ENCODE measurements at places on chromosomes 3 and 15.

- no peak for DNase-seq
Observed at GRCh38 chr3:12044860-12045259, 40.7 kb downstream of the SYN2 start.

- no peak for DNase-seq
Observed at GRCh38 chr15:25860885-25861866, 2.0 kb downstream of the ATP10A start.

DNA sequence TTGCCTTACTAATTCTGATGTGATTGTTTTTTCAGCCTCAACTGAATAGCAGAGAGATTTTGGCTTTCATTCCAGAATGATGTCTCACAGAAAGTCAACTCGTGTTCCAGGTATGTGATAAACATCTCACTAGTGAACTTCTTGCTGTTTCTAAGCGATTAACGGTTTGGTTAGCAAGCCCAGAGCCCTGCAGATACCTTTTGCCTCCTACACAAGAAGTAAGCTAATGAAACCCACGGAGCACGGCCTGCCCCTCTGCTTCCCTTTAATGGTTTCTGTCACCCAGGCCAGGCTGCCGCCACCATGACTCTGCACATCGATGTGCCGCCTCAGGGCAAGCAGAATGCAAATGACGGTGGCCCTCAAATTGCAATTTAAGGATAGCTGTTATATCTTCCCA lies 155.9 kb upstream of the ICE2 start:
- DNase-seq: no peak

- DNase-seq: no peak
Observed at GRCh38 chr15:70555713-70556112, 207.6 kb downstream of the UACA start.

- DNase-seq: no peak
Observed at GRCh38 chr3:40924559-40925141, 274.7 kb upstream of the CTNNB1 start.

DNA sequence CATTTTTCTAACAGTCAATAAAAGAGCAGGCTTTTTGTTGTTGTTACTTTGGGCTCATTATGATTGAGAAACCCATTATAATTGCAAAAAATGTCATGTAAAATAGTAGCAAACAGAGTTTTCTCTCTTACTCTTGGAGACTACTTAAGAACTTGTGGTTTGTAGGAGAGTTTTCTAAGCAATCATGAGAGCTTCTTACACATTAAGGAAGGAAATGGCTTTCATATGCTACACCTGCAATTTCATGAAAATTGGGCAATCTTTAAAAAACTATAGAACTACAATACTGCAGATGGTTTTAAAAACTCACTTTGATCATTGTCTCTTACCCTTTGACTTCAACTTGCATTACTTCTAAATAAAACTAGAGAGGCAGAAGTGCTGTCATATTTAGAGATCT lies 701.8 kb downstream of the ZPLD1 start:
- no peak for DNase-seq

DNA sequence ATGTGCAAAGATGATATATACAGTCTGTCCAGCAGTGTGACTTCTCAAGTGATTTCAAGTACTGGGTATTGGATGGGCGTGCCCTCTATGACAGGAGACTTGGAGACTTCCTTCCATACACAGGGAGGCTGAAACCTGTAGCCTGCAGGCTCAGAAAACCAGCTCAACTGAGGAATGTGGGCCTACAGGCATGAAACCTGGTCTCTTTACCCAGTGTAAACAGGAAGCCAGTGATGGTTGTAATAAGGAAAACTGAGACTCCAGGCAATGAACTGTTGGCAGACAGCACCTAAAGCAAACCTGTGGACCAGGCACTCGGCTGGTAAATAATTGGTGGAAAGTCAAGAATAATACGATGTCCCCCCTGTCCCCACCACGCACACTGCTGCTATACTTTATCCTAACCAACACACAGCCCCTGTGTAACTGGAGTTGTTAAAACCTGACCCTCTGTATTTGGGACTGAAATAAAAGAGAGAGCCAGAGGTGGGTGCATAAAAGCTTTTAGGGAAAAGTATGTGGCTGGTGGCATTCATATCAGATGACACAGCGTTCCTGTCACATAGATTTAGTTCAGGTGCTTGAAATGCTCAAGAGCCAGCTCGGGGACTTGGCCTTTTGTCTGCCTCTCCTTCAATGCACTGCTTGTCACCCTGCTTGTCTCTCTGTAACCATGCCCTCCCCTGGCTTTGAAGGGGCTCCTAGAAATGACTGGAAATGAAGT lies 144.7 kb downstream of the TPRG1 start:
- DNase-seq: no peak

DNA sequence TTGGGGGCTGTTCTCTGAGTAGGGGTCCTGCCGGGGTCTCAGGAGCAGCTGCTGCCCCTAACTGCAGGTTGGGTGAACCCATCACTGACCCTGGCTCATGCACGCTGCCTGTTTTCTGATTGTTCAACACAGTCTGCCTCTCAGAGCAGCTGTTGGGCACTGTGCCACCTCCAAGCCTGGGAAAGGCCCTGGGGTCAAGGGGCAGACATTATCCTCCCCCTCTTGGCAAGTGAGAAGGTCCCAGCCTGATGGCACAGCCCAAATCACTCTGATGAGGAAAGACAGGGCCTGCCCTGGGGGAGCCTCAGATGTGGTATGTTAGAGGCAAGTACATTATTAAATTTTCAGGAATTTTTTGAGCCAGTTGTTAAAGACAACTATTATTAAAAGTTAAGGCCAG lies 14.1 kb upstream of the GNAT1 start:
- DNase-seq: no peak

GRCh38 chr15:41653760-41654159 lies 6.4 kb upstream of the MGA start:
- no peak for DNase-seq

- no peak for DNase-seq
Observed at GRCh38 chr15:78044407-78045155, 32.9 kb downstream of the TBC1D2B start.

GRCh38 chr3:58039601-58040000 lies 31.4 kb downstream of the FLNB start:
- DNase-seq: no peak

GRCh38 chr3:13147344-13147743 lies 74.1 kb upstream of the IQSEC1 start:
- DNase-seq: no peak

- DNase-seq: no peak
Observed at GRCh38 chr3:72353236-72354128, 494.8 kb downstream of the SHQ1 start.

GRCh38 chr3:60017631-60018030 lies 967.8 kb upstream of the CFAP20DC start:
- DNase-seq: no peak

DNA sequence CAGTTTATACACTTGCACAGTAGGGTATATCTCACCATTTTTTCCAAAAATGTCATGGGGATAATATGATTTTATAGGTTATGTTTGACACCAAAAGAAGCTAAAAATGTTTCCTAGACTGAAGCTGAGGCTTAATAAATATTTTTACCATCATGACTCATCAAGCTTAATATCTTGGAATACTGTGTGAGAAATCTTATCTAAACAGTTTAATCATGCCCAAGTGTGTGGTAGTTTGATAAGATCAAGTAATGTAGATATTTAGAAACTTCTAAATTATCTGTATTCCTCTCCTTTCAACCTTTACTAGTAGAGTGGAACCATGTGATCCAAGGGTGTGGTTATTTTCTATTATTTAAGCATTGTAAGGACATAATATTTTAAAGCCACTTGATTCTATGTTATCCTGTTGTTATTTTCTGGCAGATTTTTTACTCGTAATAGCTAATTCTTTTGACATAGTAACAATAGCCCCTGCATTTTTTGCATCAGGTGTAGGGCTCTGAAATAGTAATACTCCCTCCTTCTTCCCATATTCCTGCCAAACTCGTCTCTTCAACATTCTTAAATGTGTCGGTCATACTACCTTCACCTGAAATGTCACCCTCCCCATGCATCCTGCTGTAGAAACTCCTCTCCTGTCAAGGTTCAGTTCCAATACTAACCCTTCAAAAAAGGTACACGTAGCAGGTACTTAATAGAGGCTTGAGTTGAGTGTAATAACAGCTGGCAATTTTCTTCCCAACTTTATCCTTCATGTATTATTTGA lies 729.6 kb downstream of the NLGN1 start:
- DNase-seq: no peak

- DNase-seq: no peak
Observed at GRCh38 chr3:197730200-197730599, 6.5 kb downstream of the RUBCN start.

- DNase-seq: no peak
Observed at GRCh38 chr3:142501004-142501926, 53.4 kb upstream of the XRN1 start.

DNA sequence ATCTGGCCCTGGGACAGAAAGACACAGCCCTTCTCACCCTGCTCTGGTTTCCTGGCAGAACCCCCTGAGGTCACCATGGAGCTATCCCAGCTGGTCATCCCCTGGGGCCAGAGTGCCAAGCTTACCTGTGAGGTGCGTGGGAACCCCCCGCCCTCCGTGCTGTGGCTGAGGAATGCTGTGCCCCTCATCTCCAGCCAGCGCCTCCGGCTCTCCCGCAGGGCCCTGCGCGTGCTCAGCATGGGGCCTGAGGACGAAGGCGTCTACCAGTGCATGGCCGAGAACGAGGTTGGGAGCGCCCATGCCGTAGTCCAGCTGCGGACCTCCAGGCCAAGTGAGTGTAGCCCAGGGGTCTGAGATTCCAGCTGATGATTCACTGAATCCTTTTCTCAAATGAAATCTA lies 61.7 kb downstream of the BOC start:
- no peak for DNase-seq

DNA sequence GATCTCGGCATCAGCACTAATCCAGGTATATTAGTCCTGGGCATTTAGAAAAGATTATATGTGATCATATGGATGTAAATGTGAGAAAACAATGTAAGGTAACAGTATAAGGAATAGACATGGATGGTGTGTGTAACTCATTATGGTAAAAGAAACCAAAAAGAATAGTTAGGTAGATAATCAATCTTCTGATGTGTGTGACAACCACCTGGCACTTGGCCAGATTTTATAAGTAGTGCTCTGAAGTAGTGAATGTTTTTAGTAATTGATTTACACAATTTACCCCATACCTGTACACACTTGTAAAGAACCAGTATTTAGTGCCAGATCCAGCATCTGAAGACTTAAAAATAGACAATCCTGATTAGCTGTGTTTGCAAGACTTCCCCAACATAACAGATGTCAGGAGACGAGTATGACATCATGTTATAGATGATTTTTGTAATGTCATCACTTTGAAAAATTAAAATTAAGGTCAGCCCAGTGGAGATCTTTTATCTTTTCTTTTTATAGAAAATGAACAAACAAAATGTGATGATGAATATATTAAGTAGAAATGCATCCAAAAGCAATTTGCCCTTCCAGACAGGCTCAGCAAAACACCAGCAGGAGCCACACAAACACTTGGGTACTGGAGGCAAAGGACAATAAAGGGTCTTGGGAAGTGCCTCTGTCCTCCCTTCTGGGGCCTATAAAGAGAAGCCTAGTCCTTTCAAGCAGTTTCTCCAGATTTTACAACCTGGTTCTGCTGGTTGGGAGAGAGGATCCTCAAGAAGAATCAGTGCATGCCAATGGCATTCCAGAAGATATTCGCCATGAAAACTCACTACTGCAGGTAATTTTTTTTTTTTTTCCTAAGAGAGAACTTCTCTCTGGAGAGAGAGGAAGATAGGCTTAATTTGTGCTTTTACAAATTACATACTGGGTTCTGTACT lies 140.7 kb downstream of the MECOM start:
- DNase-seq: no peak

DNA sequence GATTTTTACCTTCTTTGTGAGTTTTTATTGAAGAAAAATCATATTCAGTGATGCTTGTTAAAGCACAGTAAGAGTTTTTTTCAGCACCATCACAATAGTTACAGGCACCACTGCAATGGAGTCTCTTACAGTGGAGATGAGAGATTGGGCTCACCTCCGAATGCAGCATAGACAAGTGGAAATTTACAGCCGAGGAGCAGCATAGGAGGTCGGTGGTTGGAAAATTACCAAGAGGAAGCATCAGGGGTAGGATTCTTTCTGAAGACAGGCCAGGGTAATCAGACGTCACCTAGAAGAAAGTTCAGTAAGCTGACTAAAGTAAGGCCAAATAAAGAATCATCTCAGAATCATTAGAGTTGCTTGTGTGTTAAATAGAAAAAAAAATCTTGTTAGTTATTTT lies 491.6 kb downstream of the RBMS3 start:
- no peak for DNase-seq

DNA sequence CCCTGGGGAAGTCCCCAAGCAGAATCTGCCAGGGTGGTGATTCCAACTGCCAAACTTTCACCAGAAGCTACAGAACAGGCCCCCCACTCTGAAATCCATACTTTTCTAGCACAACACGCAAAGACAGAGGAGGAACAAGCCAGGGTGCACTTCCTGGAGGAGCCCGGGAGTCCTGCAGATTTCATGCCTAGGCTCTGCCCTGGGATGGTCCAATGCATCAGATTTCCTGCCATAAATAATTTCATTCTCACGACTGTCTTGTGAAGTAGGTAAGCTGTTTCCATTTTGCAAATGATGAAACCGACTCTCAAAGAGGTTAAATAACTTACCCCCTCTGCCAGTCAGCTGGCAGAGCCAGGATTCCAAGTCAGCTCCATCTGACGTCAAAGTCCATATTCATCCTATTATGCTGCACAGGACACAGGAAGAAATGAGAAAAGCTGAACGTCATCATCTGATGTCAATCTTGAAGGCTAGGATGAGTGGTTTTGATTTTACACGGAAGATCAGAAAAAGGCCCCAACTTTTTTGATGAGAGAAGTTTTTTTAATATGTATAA lies 134.8 kb upstream of the IGF1R start:
- no peak for DNase-seq

DNA sequence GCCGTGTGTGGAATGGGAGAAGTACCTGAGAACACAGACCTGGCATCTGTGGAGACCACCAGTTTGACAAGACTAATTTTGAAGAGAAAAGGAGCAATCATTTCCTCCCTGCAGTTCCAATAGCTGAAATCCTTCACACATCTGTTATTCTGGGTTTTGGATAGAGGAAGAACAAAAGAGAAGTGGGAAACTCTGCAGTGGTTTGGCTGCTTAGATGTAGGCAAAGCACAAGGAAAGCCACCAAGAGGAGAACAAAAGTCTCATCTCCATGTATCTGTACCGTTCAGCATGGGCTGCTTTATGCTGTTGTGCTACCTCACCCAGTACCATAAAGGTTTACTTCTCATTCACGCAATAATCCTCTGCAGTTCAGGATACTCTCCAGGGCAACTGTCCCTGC lies 153.1 kb upstream of the COL8A1 start:
- no peak for DNase-seq

- DNase-seq: no peak
Observed at GRCh38 chr3:120369037-120369467, 19.9 kb upstream of the LRRC58 start.

GRCh38 chr3:42308651-42309050 lies 42.7 kb upstream of the CCK start:
- DNase-seq: no peak

Data from stimulated activated CD8-positive, alpha-beta memory T cell treated with anti-CD3 and anti-CD28 coated beads, Interleukin-2, amount 100 ng/mL, for 1 hour (primary cell).